Neural progenitor cell (in vitro differentiated cells): ENCODE measurements at places on chromosomes 5 and 9. TPM values are rescaled to one million over a fixed set of nuclear protein-coding genes. Genes with fewer than 3 reads are reported as not detected.

- H3K27me3 ChIP-seq = no peaks in the 10 kb centered on the region
- no peak overlapping the region for H3K27ac ChIP-seq
- H3K4me1 ChIP-seq = no peaks in the 10 kb centered on the region
- DNase-seq = no peak
Observed at GRCh38 chr5:5066276-5067186, 73.6 kb upstream of the ADAMTS16 start.

Gene SETD9
- 18.6 and 39.3 TPM in 2 replicates for total RNA-seq

- no peaks in the 10 kb centered on the region for H3K36me3 ChIP-seq
- H3K4me3 ChIP-seq = no peak overlapping the region
- no peak for DNase-seq
- no peaks in the 10 kb centered on the region for H3K27me3 ChIP-seq
Observed at GRCh38 chr9:114282926-114283325, 40.0 kb upstream of the ORM1 start.

DNA sequence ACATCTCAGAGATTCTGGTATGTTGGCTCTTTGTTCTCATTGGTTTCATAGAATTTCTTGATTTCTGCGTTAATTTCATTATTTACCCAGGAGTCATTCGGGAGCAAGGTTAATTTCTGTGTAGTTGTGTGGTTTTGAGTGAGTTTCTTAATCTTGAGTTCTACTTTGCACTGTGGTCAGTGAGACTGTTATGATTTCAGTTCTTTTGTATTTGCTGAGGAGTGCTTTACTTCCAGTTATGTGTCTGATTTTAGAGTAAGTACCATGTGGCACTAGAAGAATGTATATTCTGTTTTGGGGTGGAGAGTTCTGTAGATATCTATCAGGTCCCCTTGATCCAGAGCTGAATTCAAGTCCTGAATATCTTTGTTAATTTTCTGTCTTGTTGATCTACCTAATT is 12.2 kb downstream of the RANBP17 start:
- H3K27ac ChIP-seq = no peak overlapping the region
- H3K4me3 ChIP-seq = no peak overlapping the region
- no peaks in the 10 kb centered on the region for H3K36me3 ChIP-seq
- no peak for DNase-seq
- H3K27me3 ChIP-seq = no peaks in the 10 kb centered on the region
- H3K4me1 ChIP-seq = no peaks in the 10 kb centered on the region

GRCh38 chr9:21901546-21901945 is 92.6 kb downstream of the CDKN2A start:
- no peak overlapping the region for H3K27ac ChIP-seq
- H3K36me3 ChIP-seq = no peaks in the 10 kb centered on the region
- no peaks in the 10 kb centered on the region for H3K4me1 ChIP-seq
- no peak overlapping the region for H3K4me3 ChIP-seq

Gene HACD4
- 1.1 and 1.2 TPM in 2 replicates for total RNA-seq

Gene ANXA2R
- total RNA-seq = 0.17 and 0.74 TPM in 2 replicates

GRCh38 chr5:102596113-102596512 is 97.3 kb upstream of the SLCO6A1 start:
- H3K27ac ChIP-seq = no peak overlapping the region
- H3K4me3 ChIP-seq = no peak overlapping the region
- no peaks in the 10 kb centered on the region for H3K36me3 ChIP-seq
- DNase-seq = no peak

Gene PDE6A
- not detected in 2 replicates for total RNA-seq

DNA sequence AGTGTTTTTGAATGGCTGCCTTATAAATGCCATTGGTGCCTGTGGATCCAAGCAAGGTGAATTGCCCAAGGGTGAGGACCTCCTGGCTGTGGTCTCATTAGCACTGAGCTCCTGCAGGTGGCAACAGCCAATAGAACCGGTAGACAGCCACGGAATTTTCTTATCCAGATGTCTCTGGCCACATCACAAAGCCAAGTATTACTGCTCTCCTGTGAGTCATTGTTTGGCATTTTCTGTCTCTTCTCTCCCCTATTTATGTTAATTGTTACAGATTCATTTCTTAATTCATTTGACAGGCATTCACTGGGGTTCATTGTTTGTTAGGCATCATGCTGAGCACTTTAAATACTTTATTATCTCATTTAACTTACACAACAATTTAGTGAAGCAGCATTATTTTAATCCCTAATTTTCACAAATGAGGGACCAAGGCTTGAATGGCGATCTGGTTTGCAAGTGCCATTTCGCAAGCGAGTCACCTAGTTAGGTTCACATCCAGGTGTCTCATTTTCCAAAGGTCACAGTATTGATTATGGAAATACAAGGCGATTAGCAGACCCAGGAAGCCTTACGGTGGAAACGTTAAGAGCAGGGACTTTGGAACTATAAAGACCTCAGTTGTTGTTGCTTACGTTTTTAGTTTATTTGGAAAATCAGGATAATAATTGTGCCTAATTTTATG is 58.2 kb upstream of the DPYSL3 start:
- H3K4me3 ChIP-seq = no peak overlapping the region
- no peaks in the 10 kb centered on the region for H3K27me3 ChIP-seq
- no peaks in the 10 kb centered on the region for H3K36me3 ChIP-seq
- peaks cover 69% of the 10 kb centered on the region for H3K4me1 ChIP-seq

Gene CSF1R
- not detected in 2 replicates for total RNA-seq

GRCh38 chr5:105684799-105685198 is 1985.9 kb downstream of the EFNA5 start:
- DNase-seq = no peak
- H3K27ac ChIP-seq = no peak overlapping the region
- no peak overlapping the region for H3K4me3 ChIP-seq
- H3K4me1 ChIP-seq = peaks cover 38% of the 10 kb centered on the region
- H3K36me3 ChIP-seq = no peaks in the 10 kb centered on the region

DNA sequence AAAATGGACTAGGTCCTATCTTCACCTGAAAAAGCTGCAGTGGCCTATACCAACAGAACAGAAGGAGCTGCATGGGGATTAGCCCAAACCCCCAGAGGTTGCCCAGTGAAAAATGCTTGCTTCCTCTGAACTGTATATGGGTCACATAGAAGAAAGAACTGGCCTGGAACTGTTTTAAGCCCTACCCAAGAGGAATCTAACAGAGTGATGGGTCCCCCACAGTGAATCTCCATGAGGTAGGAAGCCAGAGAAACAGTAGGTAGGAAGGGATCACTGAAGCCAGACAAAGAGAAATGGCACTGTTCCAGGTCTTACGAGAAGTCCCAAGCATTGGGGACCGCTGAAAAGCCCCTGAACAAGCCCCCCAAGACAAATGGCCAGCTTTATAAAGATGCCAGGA is 28.8 kb upstream of the TRIM32 start:
- H3K36me3 ChIP-seq = no peaks in the 10 kb centered on the region
- DNase-seq = no peak
- no peak overlapping the region for H3K4me3 ChIP-seq
- no peaks in the 10 kb centered on the region for H3K27me3 ChIP-seq

Gene PAPPA
- total RNA-seq = 0.15 and 0.65 TPM in 2 replicates
